ENCODE measurements at places on chromosomes 6 and 20.

DNA sequence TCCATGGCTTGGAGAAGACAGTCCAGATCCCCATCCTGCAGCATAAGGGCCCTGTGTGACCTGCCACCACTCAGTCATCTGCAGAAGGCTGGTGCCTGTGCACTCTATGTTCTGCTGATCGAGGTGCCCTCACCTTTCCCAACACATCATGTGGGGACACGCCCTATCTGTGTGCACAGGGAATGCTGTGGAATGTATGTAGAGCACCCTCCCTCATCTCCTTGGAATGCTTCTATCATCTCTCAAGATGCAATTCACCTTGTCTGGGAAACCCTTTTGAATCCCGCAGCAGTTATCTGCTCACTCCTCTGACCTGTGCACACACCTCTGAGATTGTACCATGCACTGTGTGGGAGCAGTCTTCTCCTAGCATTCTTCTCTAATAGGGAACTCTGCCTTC is 207.2 kb upstream of the SSTR4 start:
- DNase-seq = no peak

GRCh38 chr20:54091120-54091480 is 20.7 kb upstream of the BCAS1 start:
- no peak for DNase-seq

GRCh38 chr6:12343440-12344162 is 53.4 kb downstream of the EDN1 start:
- DNase-seq = no peak

DNA sequence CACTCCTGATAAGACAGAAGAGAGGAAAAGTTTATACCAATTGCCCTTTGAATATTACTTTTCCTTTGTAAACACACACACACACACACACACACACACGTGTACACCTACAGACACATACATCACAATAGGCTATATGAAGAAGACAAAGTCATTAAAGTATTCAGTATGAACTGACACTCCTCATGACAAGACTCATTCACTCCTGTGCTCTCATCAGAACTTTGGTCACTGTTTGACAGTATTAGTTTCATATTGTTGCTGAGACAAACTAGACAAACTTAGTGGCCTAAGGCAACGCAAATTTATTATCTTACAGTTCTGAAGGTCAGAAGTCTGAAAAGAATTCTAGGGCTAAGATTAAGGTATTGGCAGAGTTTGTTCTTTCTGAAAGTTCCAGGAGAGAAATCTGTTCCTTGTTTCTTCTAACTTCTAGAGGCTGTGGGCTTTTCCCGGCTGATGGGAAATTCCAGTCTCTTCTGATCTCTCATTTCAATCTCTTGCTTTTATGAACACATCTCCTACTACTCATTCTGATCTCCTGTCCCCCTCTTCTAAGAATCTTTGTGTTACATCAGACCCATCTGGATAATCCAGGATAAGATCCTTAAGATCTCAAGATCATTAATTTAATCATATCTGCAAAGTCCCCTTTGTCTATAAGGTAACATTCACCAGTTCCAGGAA is 171.3 kb downstream of the HACE1 start:
- no peak for DNase-seq

GRCh38 chr6:130467146-130468050 is 101.6 kb downstream of the TMEM200A start:
- DNase-seq = no peak

GRCh38 chr6:26056583-26057350 is 30.5 kb upstream of the HFE start:
- peak; percentile 36 for DNase-seq

- no peak for DNase-seq
These were observed 85.9 kb downstream of the CRYBG1 start for GRCh38 chr6:106446287-106446885.

DNA sequence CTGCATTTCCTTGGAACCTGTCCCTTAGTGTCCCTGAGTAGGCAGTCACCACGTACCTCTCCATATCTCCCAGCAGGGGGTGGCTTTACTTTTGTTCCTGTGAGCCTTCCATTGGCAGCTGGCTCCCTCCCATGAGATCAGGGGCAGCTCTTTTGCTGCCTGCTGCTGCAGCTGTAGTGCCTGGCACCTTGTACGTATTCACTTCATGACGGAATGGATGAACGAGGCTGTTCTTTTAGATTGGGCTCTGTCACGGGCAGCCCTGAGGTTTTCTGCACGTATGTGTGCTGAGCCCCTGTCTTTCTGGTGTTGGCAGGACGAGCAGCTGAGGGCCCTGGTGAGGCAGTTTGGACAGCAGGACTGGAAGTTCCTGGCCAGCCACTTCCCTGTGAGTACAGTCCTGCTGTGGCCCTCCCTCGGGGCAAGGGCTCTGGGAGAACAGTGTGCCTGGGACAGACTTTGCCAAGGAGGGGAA is 14.6 kb downstream of the MYBL2 start:
- no peak for DNase-seq

DNA sequence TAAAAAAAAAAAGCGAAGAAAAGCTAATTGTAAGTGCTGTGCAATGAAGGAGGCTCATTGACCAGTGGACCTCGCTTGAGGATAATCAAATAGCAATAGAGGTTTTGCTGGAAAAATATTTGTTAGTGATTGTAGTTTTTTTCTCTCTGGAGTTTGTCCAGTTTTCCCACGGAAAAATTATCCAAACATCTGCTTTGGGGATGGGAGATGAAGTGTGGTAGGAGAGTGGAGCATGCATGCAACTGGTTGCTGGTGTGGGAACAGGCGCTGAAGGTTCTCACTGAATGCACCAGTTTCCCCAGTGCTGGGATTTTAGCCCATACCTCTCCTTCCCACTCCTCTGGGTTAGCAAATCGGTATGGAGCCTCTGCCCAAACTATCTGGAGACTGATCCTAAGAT is 281.7 kb upstream of the TAB2 start:
- DNase-seq = no peak

- no peak for DNase-seq
These were observed 38.3 kb upstream of the ID1 start for GRCh38 chr20:31566658-31567379.

- no peak for DNase-seq
These were observed 724.6 kb downstream of the UTRN start for GRCh38 chr6:145009711-145010110.

DNA sequence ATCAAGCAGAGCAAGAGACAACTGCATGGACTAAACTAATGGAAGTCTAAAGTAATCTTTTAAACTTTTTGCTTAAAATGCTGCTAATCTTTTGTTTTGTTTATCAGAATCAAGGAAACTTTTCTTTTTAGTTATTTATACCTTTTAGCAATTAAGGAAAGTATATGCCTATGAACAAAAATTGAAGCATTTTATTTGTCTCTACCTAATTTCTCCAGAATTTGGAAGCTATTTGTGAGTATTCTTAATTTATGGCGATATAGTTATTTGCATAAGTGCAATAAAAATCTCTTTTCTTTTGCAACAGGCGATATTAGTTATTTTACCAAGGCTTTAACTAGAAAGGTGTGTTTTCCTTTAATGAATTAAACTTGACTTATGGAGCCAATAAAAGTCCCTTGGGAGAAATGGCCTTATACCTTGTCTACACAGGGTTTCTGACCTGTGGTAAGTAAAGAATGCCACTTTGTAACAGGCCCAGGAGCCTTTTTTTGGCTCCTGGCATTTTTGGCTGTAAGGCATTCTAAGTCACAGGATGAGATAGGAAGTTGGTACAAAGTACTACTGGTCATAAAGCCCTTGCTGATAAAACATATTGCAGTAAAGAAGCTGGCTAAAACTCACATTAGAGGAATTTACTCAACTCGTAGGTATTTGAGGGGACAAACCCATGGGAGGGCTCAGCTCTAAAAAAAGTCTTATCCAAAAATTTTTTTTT is 37.2 kb downstream of the TMEM14A start:
- DNase-seq = no peak

DNA sequence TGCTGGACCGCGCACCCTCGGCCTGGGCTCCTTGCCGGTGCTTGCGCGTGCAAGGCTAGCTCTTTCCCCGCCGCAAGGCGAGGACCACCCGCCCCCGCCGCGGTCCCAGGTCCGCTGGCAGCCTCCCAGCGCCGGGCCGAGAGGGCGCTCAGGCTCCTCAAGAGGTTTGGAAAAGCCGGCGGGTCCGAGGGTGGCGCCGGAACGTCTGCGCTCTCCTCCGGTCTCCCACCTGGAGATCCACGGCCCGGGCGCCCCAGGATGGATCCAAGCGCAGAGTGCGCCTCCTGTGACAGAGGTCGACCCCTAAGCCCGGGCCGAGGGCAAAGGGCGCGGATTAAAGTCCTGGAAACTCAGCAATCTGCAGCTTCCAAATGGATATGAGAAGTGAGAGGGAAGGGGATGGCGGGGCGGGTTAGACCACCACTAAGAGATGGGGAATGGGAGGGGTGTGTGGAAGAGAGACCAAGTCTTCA is 575 bp upstream of the MICAL1 start:
- DNase-seq = no peak

- no peak for DNase-seq
These were observed 158.5 kb downstream of the ARHGAP18 start for GRCh38 chr6:129551486-129551885.

- no peak for DNase-seq
These were observed 2.8 kb downstream of the SPO11 start for GRCh38 chr20:57332105-57333089.

GRCh38 chr20:53369871-53370270 is 223.8 kb downstream of the ZNF217 start:
- DNase-seq = no peak

GRCh38 chr20:40416274-40416673 is 272.8 kb downstream of the MAFB start:
- no peak for DNase-seq

DNA sequence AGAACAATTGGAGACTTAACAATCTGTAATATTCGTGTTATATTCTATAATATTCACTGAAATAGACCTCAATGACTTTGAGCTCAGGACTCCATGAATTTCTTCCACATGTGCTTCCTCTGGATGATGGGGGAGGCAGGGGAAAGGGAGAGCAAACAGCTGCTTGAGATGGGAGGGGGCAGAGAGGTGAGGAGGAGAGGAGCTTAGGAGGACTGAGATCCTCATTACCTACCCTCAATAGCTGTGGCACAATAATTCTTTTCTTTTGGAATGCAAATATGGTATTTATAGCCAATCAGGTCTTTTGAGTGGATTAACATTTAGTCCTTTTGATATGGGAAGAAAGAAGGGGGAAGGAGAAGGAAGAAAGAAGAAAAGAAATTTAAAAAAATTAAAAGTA is 64.1 kb upstream of the ZNF217 start:
- no peak for DNase-seq

GRCh38 chr6:56370561-56371211 is 123.3 kb upstream of the COL21A1 start:
- peak; percentile 9 for DNase-seq

DNA sequence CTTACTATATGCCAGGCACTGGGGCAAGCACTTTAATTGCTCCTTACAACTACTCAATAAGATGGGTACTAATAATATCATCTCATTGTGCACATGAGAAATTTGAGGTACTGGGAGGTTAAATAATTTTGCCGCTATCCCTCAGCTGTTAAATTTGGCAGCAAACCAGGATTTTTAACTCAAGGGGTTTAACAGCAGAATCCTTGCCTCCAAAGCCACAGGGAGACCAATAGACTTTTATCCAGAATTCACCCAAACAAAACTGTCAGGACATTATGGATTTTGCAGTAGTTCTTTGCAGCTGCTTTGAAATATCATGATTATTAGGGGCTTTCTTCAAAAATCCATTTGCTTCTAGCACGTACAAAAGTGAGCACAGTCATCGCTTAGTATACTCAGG is 136.2 kb downstream of the RPS12 start:
- no peak for DNase-seq

DNA sequence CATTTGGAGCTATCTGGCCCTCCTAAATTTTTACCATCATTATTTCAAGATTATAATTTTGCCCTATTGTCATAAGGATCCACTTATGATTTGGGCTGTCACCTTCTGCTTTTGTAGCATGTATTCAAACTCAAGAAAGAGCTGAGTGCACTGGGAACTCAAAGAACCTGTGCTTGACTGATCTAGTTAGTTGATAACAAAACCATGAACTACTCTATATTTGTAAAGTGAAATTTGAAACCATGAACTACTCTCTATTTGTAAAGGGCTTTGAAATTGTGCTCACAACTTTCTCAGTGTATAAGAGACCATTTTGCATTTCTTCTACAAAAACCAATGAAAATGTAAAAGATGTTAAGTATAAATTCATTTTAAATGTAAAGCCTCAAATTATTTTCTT is 77.5 kb upstream of the POPDC3 start:
- no peak for DNase-seq

- DNase-seq = no peak
These were observed 32.3 kb downstream of the GHRH start for GRCh38 chr20:37229357-37229756.

DNA sequence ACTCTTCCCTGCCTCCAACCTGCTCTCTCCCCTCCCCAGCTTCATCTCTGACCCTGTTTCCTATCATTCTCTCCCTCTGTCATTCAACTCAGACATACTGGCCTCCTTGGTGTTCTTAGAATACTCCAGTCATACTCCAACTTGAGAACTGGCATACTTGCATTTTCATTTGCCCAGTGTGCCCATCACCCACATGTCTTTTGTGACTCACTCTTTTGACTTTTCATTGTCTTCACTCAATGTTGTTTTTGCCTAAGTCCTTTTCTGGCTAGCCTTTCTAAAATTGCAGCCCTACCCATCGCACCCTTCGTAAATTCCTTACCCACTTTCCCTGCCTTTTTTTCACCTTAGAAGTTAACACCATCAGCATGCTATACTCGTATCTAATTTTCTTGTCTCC is 77.0 kb upstream of the CD2AP start:
- DNase-seq = no peak
